ENCODE measurements at places on chromosomes 16 and 17.

DNA sequence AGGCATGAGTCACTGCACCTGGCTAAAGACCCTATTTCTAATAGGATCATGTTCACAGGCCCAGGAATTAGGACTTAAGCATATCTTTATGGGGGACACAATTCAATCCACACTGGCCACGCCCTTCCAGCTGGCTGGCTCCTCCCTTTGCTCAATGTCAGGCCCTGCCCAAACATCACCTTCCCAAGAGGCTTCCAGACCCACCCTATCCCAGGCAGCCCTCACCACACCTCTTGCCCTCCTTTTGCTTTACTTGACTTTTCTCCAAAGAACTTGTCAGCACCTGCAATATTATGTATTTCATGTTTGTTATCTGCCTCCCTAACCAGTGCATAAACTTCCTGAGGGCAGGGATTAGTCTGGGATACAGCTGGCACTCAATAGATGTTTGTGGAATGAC lies 109.6 kb upstream of the CDH5 start:
- DNase-seq = no peak

- DNase-seq = no peak
Measured at GRCh38 chr17:33241390-33241789, 51.7 kb downstream of the ASIC2 start.

GRCh38 chr17:28888832-28889231 lies 8.7 kb downstream of the FLOT2 start:
- no peak for DNase-seq

GRCh38 chr17:4953451-4953961 lies 2.6 kb downstream of the ENO3 start:
- DNase-seq = no peak

DNA sequence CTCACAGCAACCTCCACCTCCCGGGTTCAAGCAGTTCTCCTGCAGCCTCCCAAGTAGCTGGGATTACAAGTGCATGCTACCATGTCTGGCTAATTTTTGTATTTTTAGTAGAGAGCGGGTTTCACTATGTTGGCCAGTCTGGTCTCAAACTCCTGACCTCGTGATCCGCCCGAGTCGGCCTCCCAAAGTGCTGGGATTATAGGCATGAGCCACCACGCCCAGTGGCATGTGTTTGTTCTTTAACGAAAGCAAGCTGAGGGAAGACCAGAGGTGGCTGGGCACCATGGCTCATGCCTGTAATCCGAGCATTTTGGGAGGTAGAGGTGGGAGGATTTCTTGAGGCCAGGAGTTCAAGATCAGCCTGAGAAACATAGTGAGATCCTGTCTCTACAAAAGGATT lies 18.1 kb downstream of the TNFRSF13B start:
- no peak for DNase-seq

DNA sequence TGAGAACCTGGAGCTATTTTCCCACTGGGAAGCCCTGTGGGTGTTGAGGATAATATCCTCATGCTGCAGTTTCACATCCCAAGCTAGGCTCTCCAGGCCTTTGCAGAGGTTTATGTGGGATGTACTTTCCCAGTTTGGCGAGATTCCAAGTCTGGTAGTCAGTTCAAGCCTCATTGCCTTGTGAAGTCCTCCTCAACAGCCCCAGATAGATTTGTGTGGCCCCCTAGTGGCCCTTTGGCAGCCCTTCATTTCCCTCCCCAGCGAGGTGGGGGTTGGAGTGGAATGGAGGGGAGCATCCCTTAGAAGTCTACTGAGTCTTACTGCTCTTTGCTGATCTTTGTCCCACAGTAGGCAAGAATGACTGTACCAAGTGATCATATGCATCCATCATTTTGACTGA lies 137.9 kb downstream of the CDH11 start:
- no peak for DNase-seq

GRCh38 chr16:3641801-3642396 lies 12.6 kb upstream of the DNASE1 start:
- no peak for DNase-seq

- DNase-seq = no peak
Measured at GRCh38 chr16:15598648-15599190, 44.2 kb downstream of the MARF1 start.

GRCh38 chr17:77604301-77604972 lies 354.1 kb upstream of the TNRC6C start:
- no peak for DNase-seq

- no peak for DNase-seq
Measured at GRCh38 chr17:31099016-31099415, 4.2 kb downstream of the NF1 start.

GRCh38 chr16:74734361-74735161 lies 33.9 kb upstream of the MLKL start:
- no peak for DNase-seq
